ENCODE measurements at places on chromosomes 3 and 15. TPM values are rescaled to one million over a fixed set of nuclear protein-coding genes. Genes with fewer than 3 reads are reported as not detected.

- DNase-seq, result no peak
- H3K27ac ChIP-seq, result no peak overlapping the region
- no peaks in the 10 kb centered on the region for H3K27me3 ChIP-seq
- H3K36me3 ChIP-seq, result no peaks in the 10 kb centered on the region
Measured at GRCh38 chr3:135851201-135852081, 114.1 kb upstream of the PPP2R3A start.

GRCh38 chr3:83868909-83869567 is 1089.8 kb upstream of the CADM2 start:
- no peaks in the 10 kb centered on the region for H3K27me3 ChIP-seq
- H3K36me3 ChIP-seq, result no peaks in the 10 kb centered on the region
- no peaks in the 10 kb centered on the region for H3K4me1 ChIP-seq
- H3K27ac ChIP-seq, result no peak overlapping the region

DNA sequence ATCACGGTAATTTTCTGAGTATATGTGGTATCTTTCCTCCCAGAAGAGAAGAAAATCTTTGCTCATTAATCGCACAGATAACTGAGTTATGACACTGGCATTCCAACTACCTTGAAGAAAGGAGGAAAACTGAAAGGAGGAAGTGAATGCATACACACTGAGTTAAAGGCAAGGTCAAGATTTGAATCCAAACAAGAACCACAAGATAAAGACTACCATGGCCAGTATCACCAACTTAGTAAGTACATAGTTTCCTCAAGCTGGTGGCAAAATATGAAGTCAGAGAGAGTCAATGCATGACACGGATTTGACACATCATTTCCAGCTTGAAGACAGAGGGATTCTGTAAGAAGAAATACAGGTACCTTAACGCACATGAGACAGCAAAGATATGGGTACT is 287.5 kb downstream of the ULK4 start:
- no peaks in the 10 kb centered on the region for H3K36me3 ChIP-seq
- no peak for DNase-seq
- H3K4me3 ChIP-seq, result no peak overlapping the region
- no peaks in the 10 kb centered on the region for H3K27me3 ChIP-seq
- H3K27ac ChIP-seq, result no peak overlapping the region
- H3K4me1 ChIP-seq, result no peaks in the 10 kb centered on the region

DNA sequence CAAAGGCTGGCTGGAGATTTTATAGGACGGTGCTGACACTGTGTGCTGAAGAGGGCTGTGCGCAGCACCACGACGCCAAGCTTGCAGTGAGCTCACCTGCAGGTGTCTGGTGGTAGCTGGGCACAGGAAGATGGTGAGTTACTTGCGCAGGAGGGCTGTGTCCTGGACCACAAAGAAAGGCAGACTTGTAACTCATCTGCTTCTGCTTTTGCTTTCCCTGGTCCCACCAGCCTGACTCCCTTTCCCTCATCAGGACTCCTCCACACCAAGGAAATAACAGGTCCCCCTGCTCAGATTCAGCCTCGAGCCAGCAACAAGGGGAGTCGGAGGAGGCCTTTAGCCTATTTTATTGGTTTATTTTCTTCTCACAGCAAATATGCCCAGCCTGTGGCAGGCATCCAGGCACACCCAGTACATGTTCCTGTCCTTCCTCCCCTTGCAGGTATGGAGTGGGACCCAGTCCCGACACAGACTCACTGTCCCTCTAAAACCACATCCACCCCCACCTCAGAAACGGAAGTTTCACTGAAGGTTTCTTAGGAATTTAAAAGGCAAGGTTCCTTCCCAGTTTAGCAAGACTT is 35.6 kb upstream of the FLNB start:
- no peak for DNase-seq
- no peaks in the 10 kb centered on the region for H3K27me3 ChIP-seq
- H3K27ac ChIP-seq, result no peak overlapping the region
- no peak overlapping the region for H3K4me3 ChIP-seq
- H3K4me1 ChIP-seq, result peaks cover 10% of the 10 kb centered on the region

Gene OR5K3
- not detected for total RNA-seq

DNA sequence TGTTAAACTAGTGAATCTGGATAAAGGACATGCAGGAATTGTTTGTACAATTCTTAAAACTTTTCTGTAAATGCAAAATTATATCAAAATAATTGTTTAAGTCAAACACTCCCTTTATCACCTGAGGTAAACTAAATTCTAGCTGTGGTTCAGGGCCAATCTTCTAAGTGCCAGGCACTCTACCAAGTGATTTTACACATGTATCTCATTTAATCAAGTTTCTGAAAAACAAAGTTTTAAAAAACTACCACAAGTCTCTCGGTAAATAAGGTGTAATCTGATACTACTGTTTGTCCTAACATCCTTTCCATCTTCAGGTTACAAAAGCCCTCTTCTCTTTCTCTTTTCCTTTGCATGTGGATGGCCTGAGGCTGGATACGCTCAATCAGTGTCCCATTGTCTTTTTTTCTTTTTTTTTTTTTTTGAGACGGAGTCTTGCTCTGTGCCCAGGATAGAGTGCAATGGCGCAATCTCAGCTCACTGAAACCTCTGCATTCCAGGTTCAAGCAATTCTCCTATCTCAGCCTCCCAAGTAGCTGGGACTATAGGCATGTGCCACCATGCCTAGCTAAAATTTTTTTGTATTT is 19.3 kb downstream of the IFT80 start:
- no peak overlapping the region for H3K27ac ChIP-seq
- H3K4me3 ChIP-seq, result no peak overlapping the region
- no peak for DNase-seq
- H3K27me3 ChIP-seq, result no peaks in the 10 kb centered on the region
- peaks cover 9% of the 10 kb centered on the region for H3K36me3 ChIP-seq

Gene CLSTN2
- 1.4 TPM for total RNA-seq

All from upper lobe of left lung (tissue), 6 donors.